ENCODE measurements at places on chromosomes 3 and 15.

- DNase-seq = no peak
Observed at GRCh38 chr3:39267631-39268548, 11.9 kb downstream of the CX3CR1 start.

GRCh38 chr15:88479169-88479568, 11.7 kb downstream of the MRPS11 start:
- DNase-seq = no peak

GRCh38 chr15:66496951-66497501, 536 bp downstream of the SNAPC5 start:
- no peak for DNase-seq

- no peak for DNase-seq
Observed at GRCh38 chr15:68252925-68253534, 23.5 kb upstream of the CLN6 start.

DNA sequence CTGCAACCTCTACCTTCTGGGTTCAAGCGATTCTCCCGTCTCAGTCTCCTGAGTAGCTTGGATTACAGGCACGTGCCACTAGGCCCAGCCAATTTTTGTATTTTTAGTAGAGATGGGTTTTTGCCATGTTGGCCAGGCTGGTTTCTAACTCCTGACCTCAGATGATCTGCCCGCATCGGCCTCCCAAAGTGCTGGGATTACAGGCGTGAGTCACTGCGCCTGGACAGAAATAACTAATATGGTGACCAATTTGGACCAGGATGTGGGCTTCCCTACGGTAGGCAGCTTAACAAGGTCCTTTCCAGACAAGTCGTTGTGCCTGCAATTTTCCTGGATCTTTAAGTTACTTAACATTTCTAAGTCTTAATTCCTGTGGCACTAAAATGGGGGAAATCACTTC, 14.8 kb downstream of the WDR53 start:
- no peak for DNase-seq

- no peak for DNase-seq
Observed at GRCh38 chr15:58392611-58393161, 39.1 kb upstream of the LIPC start.

DNA sequence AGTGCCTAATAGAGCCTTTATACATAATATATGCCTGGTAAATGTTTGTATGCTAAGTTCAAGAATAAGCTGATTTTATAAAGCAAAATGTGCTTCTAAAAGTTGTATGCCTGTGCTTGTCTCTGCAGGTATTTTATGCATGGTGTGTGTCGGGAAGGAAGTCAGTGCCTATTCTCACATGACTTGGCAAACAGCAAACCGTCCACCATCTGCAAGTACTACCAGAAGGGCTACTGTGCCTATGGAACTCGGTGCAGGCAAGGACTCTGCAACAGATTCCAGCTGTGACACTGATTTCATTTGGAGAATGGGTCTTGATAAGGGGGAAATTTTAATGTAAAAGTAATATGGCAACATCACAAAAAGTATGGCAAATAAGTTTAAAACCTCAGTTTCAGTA, 11.9 kb downstream of the MKRN2 start:
- no peak for DNase-seq

- no peak for DNase-seq
Observed at GRCh38 chr3:195236076-195236798, 34.7 kb downstream of the XXYLT1 start.

DNA sequence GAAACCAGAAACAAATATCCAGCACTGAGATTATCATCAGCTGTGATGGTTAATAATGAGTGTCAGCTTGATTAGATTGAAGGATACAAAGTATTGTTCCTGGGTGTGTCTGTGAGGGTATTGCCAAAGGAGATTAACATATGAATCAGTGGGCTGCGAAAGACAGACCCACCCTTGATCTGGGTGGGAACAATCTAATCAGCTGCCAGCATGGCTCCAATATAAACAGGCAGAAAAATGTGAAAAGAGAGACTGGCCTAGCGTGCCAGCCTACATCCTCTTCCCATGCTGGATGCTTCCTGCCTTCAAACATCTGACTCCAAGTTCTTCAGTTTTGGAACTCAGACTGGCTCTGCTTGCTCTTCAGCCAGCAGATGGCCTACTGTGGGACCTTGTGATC, 869.5 kb downstream of the SI start:
- DNase-seq = no peak

DNA sequence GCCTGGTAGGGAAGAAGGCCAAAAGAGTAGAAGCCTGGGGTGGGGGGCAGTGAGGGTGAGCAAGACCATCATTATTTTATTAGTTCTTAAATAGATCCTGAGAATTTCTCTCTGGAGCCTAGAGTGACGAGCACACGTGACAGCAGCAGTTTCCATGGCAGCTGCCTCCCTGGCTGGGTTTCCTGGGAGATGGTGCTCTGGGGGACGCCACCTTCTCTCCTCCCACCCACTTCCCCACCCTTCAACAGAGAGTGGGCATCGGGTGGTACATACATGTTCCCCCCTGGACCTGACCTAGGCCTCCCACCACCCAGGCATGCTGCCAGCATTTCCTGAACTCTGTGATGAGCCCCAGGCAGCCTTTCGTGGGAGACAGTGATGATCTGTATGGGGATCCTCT, 12.9 kb downstream of the CELF6 start:
- no peak for DNase-seq

DNA sequence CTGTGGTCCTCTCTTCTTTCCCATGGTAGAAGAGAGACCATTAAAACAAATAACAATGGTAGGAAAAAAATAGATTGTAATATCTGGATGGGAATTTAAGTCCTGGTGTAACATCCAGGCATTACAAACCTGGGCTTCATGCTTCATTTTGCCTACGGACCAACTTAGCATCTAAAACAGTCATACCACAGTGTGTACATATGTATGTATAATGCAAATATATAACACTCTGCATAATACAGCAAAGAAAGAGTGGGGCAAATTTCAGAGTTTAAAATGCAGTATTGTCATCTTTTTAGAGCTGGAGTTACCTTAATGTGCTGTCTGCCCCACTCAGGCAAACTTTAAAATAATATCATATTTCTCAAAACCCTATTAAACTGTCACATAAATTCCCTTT, 298.2 kb downstream of the AGBL1 start:
- no peak for DNase-seq

- DNase-seq = no peak
Observed at GRCh38 chr3:170532573-170532972, 53.3 kb downstream of the SLC7A14 start.

DNA sequence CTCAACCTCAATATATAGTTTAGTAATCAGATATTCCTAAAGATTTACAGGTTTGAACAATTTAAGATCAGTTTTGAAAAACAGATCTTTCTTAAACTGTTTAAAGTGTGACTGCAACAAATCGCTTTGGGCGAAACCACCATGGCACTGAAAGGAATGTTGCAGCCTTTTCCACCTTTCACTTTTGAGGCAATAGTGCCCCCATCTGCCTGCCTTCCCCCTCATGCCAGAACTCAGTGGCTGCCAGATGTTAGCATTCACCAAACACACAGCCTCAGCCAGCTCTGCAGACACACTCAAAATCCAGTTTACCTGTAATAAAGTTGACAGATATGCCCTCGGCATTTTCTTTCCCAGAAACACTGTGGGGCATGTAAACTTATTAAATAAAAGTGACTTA, 3.3 kb downstream of the LYSMD4 start:
- no peak for DNase-seq
